CD4-positive, alpha-beta T cell treated with Interleukin-4 for 4 hours (primary cell): ENCODE measurements at places on chromosomes 6 and 20.
A peak's percentile ranks its signal among the peaks of the same experiment; 100 is the strongest.

DNA sequence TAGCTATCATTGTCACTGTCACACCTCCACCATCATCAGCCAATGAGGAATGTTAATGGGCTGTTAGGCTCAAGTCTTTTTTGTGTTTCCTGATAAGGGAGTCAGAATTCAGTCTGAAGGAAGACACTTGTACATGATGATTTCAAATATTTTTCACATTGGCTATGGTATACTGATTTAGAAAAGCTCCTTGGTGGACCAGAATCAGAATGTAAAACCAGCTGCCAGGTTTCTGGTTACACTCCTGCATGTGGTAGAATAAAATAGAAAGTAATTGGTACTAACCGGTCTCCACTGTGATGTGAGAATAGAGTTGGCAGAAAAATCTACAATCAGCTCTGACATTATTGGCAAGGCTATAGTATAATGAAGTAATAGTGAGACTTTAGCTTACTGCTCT, 10.7 kb downstream of the COL9A1 start:
- no peak for DNase-seq

DNA sequence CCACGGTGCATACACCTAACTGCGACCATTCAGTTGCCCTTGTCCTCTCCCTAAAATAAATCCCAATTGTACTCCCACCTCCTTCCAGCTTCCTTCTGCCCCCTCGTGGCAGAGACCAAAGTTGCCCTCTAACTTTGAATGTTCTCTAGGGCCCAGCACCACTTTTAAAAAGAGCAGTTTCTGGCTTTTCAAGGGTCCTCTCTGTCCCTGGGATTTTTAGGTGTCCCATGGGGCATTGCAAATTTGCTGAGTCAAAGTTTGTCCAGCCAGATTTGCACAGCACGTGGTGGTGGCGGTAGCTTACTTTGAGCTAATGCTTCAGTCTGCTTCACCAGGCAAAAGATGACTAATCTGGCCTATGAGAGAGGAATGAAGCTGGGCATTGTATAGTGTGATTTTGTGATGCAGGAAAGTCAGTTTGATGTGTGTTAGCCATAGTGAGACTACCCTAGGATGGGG, 100.2 kb downstream of the PERP start:
- DNase-seq, result peak; percentile 21

GRCh38 chr6:30163090-30163917, at the start of gene TRIM15:
TSS of gene TRIM15 (plus strand) at chr6:30163546. CDS start at chr6:30163685, 139 bp downstream.
- no peak for DNase-seq

DNA sequence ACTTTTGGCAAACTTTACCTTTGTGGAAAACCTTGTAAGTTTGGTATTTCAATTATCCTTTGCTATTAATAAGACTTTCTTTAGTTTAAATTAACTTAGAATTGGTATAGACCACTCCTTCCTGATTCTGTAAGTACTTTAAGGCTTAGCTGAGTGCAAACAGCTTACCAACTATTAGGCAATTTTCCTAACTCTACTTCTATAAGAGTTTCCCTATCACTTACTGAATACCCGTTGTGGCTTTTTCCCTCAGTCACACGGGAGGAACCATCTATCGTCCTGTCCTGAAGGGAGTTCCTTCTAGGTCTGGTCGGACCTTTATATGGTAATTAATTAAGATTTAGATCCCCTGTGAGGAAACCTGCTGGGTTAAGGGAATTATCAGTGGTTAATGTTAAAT, 9.6 kb downstream of the SLC35A1 start:
- peak; percentile 1 for DNase-seq

DNA sequence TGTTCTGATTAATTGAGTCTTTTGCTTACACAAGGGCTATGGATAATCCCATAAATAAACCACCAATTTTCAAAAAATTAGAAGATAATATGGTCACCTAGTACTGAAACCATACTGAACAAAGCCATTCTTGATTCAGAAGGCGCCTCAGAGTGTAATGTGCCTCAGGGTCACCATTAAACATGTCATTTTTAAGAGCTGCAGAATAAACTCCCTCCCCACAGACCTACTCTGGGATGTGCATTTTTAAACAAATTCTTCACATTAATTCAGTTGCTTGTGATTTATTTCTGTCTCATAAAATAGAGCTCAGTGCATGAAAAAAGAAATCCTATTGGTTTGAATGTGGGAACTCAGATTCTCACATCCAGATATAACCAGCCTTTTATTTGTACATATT, 202.1 kb upstream of the HEY2 start:
- no peak for DNase-seq

GRCh38 chr20:20410678-20411077, 42.8 kb downstream of the INSM1 start:
- no peak for DNase-seq

GRCh38 chr20:24633026-24633425, 163.6 kb downstream of the SYNDIG1 start:
- DNase-seq, result no peak

DNA sequence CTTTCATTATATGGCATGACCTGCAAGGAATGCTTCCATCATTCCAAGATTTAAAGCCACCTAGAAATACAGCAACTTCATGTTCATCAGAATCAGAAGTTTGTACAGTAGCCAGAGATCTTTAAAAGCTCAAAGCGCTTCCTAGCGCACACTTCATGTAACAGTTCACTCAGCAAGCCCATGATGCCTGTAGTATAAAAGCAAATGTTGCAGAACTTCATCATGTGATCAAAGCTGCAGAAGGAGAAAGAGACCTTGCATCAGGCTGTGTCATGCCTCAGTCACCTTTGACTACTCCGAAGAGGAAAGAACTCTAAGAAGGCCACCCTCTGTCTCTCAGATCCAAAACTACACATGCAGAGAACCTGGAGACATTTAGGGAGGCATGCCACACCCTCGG, 78.5 kb downstream of the AGPAT4 start:
- no peak for DNase-seq
